Cerebellar nuclear complex (tissue), 1 donor: ENCODE measurements at places on chromosomes 11 and 22.

DNA sequence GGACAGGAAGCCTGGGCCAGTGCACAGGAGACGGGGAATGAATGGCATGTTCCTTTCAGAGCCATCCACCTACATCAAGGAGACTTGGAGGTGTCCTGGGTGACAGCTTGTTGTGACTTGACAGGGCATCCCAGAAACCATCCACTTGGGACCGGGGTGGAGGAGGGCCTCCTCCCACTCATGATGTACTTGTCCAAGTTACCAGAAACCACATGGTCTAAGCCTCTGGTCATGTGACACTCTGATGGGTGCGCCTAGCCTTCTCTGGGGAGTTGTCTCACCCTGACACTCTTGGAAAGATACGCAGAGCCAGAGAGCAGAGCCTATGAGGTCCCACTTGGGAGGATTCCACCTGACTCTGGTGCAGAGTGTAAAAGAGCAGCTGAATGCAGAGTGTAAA, 21.6 kb upstream of the FXYD6 start:
- no peak for DNase-seq

DNA sequence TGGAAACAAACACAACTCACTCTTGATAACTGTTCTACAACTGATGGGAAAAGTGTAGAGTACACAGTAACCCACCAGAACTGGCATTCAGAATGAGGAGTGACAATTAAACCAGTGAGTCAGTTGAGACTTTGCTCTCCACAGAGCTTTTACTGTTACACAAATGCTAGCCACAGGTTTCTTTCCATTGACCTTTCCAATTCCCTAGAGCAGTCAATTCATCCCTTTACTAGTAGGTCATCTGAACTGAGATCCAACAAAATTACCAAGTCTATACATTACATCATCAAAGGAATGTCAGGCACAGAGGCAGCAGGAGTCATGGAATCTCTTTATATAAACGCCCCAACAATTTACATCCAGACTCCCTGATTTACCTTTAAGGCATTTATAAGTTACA, 65.9 kb downstream of the PHF21A start:
- no peak for DNase-seq

- DNase-seq = no peak
Measured at GRCh38 chr11:132490978-132491377, 1041.3 kb downstream of the OPCML start.

DNA sequence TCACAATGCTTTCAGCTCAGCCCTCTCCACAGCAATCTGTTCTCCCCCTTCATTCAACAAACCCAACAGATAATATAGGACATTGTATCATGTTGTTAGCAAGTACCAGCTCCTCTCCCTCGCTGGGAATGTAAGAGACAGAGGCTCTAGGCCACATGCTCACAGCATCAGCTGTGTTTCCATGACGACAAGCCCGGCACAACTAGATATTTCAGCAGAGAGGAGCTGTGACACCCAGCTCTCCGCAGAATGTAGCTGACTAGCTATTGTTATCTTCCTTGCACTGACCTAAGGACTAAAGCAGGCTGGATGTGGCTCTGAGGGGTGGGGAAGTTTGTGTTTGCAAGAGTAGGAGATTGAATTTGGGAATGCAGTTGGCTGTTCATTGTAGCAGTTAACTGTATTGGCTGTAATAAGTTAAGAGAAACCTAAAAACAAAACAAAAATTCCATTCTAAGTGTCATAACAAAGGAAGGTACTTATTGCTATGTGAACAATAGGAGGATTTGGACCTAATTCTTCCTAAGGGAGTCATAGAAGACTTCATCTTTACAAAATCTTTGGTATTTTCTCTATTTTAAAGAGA, 28.0 kb upstream of the RRAS2 start:
- peak; percentile 18 for DNase-seq

DNA sequence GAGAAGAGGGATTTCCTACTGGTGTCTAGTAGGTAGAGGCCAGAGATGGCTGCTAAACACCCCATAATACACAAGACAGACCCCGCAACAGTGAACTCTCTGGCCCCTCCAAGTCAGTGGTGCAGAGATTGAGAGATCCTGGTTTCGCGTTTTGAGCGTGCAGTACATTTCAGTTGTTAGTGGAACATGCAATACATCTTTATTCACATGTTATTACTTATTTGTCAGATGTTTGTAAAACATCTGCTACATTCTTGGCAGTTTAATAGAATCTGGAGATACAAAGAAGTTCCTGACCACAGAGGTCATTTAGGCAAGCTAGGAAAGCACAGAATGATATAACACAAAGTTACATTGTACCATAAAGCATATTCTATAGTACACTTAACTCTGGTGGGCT, 41.5 kb downstream of the ST3GAL4 start:
- DNase-seq = no peak

DNA sequence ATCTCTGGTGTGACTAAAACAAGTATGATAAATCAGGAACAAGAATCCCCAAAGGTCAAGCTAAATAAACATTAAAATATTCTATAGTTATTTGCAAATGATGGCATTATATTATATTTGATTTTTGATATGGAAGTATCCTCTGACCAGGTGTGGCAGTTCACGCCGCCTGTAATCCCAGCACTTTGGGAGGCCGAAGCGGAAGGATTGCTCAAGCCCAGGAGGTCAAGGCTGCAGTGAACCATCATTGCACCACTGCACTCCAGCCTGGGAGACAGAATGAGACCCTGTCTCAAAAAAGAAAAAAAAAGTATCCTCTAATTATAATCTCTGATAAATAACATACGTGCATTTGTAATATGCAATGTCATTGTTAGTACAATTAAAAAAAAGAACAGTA, 6.6 kb upstream of the POU2AF3 start:
- DNase-seq = no peak

DNA sequence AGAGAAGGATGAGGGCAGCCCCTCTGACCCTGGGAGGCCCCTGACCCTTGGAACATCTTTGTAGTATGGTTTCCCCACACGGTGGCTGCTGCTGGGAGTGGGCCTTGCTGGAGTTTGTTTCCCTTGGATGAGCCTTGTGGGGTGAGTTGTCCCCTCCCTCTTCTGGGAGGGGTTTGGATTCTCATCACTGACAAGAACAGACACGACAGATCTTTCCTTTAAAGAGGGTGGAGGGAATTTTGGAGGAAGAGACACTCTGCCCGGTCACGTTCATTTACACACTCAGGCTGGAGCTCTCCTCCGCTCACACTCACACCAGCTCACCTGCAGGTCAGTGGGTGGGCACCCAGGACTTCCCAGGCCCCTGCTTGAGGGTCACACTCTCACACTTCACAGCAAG, 31.7 kb downstream of the POU2F3 start:
- no peak for DNase-seq

DNA sequence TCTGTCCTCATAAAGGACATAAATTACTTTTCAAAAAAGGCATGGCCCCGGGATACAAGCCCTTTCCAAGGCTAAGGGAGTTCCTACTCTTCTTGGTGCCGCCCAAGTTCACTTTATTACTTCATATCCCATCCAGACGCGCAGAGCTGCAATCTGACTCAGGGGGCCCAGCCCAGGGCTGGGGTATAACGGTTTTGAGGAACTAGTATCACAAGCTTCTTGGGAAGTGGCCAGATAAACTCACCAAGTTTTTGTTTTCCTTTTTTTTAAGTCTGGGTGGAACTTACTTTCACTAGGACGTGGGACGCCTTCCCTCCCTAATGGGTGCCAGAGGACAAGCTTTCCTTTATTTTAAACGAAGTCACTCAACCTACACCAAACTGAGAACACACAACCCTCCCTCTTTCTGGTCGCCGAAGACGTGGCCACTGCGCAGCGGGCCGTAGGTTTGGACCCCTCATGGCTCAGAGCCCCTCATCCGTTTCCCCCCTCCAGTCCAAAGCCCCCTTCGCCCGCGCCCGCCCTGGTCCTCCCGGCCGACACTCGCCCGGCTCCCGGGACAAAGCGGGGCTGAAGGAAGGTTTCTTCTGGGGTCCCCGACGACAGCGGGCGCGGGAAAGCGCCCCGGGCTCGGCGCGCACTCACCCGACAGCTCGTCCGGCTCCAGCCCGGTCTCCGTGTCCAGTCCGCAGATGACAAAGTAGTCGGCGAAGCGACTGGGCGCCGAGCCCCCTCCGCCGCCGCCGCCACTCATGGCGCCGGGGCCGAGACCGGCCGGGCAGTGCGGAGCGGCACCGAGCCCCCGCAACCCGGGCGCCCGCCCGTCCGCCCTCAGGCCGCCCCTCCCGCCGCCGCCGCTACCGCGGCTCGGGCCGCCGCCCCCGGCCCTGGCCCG, 587 bp downstream of the DENND5A start:
- no peak for DNase-seq
